Activated T-cell treated with anti-CD3 and anti-CD28 coated beads for 1 hour (primary cell): ENCODE measurements at places on chromosomes 5 and 9.

DNA sequence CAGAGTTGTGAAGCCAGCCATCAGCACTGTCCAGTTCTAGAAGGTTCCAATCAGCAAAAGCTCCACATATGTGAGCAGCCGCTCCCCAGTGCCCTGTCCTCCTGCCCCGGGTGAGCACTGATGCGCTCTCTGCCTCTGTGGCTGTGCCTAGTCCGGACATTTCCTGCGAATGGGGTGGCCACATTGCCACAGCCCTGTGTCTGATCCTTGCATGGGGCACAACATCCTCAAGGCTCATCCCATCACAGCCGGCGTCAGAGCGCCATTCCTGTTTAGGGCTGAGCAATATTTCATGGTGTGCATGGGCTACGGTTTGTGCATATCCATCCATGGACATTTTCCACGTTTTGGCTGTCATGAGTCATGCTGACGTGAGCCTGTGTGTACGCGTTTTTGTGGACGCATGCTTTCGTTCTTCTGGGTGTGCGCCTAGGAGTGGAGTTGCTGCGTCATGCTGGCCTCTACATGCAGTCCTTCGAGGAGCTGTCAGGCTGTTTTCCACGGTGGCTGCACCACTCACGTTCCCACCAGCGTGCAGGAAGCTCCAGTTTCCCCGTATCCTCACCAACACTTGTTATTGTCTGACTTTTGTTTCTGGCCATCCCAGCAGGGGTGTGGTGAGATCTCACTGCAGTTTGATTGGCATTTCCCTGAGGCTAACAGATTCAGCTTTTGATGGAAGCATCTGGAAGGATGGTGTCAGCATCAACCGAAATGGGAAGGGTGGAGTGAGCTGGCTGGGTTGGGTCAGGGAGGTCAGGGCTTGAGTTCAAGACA is 9.7 kb upstream of the SLC6A18 start:
- DNase-seq, result no peak

DNA sequence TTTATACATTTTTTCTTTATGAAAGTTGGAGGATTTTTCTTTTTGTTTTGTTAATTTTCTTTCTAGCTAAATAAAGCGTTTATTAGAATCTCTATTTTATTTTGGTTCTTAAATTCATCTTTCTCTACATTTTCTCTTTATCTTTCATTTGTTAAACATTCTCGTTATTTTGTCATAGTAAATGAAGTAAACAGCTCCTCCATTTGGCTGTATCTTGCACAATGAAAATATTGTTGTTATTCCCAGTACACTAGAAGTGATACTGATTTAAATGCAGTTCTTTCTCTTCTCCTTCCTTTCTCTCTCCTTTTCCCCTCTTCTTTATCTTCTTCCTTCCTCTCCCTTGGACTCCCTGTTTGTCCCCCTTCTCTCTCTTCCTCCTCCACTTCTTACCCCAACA is 88.8 kb downstream of the FER start:
- no peak for DNase-seq

- no peak for DNase-seq
Measured at GRCh38 chr5:126516133-126516532, 78.9 kb downstream of the ALDH7A1 start.

DNA sequence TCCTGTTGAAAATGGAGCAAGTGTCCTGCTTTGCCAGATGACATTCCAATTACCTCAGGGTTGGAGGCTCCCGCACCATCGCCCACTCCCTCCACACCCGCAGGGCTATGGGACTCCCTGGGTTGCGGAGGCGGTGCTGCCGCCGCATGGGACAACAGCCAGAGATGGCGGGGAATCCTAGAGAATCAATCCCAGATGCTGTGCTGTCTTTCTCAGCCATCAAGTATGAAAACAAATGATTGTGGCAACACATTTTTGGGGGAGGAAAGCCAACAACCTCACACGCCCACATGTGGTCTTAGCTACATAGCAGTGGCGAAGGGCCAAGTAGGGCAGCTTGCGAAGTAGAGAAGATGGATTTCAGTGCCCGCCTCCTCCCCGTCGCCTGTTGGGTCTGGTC is 46.7 kb downstream of the IL31RA start:
- DNase-seq, result no peak

DNA sequence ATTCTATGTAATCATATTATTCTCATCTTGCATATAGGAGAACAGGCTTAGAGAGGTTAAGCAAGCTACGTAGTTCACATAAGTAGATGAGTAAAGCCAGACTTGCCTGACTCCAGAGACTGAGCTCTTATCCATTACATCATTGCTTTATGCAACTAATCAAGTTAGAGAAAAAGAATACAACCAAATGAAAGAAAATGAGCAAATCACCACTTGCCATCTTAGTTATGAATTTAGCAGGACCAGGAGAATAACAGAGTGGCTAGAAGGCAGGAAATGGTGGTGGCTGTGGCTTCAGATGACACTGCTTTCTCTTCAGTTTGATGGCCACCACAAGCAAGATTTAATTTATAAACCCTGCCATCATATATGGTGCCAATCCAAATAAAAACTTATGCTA is 26.6 kb downstream of the POC5 start:
- no peak for DNase-seq

GRCh38 chr9:114677418-114677817 is 4.6 kb downstream of the TEX48 start:
- no peak for DNase-seq

DNA sequence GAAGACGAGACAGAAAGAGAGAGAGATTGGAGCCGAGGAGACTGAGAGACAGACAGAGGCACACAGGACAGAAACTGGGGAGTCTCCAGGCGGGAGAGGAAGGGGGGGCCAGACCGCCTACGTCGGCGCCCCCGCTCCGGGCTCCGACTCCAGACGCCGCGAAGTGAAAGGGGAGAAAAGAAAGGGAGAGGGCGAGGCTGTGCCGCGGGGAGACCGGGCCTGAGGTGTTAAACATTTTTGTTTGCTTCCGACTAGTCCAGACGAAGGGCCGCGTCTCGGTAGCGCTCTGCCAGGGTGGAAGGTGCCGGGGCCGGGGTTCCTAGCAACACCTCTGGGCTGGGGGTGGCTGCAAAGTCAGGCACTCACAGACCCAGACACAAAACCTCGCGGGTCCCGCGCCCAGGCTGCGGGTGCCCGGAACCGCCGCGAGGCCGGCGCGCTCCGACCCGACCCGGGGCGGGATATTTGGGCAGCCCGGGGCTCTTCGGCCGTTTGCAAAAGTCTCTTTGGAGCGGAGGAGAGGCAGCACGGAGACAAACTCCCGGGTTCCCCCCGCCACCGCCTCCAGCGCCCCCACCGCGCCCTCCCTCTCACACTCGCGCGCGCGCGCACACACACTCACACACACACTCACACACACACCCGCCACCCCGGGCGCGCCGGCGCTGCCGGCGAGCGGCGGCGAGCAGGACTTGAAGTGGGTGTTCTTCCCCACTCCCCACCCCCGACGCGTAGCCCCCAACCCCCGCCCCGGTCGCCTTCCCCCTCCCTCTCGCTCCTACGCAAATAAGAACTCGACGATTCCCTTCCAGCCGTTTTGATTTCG is 626 bp upstream of the FST start:
- no peak for DNase-seq

DNA sequence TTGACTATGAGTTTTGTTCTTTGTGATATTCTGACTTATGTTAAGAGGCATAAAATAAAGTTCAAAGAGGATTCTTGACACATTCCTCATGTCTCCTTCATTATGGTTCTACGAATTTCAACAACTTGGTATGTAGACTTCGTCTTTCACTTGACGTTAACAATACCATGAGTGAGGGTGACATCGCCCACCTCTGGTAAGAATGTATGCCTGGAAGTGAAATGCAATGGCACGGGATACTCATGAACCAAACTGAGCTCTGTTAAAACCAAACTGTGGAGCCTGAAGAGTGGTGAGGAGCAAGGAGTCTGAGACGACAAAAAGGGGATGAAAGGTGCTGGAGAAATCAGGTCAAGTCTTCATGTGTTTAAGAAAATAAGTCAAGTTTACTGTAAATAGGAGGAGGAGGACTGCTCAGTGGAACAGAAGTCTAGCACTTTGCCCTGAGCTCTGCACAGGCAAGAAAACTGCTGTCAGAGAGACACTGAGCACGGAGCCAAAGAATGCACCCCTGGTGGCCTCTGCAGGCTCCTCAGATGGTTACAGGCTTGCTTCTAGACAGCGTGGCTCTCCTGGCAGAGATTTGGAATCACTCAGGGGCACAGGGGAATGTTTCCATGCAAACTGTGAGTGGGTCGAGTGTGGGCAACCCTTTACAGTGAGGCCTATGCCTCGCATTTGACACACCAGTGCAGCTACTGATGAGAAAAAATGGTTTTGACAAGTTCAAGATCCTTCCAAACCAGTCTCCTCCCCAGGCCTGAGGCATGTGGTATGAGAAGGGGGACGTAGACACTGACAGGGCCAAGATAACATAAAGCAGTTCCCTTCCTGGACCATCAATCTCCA is 470.1 kb downstream of the IRX1 start:
- no peak for DNase-seq

- no peak for DNase-seq
Measured at GRCh38 chr9:138067613-138068367, 190.2 kb downstream of the CACNA1B start.

GRCh38 chr5:80364892-80365291 is 43.0 kb upstream of the ZFYVE16 start:
- no peak for DNase-seq

DNA sequence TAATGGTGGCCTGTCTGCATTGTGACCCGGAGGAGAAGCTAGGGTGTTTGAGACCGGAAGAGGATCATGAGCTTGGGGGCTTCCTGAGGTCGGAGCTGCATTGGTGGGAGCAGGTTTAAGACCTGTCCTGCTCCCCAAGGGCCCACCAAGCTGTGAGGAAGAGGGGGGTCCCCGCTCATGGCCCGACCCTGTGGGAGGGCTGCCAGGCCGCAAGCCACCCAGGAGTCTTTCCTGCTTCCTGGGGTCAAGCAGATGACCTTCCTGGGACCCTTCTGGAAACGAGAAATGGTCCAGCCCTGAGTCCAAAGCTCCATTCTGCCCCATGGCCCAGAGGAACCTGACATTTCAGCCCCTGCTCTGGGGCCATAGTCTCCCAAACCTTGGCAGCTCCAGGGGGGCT is 61.5 kb upstream of the RNU6ATAC start:
- no peak for DNase-seq

DNA sequence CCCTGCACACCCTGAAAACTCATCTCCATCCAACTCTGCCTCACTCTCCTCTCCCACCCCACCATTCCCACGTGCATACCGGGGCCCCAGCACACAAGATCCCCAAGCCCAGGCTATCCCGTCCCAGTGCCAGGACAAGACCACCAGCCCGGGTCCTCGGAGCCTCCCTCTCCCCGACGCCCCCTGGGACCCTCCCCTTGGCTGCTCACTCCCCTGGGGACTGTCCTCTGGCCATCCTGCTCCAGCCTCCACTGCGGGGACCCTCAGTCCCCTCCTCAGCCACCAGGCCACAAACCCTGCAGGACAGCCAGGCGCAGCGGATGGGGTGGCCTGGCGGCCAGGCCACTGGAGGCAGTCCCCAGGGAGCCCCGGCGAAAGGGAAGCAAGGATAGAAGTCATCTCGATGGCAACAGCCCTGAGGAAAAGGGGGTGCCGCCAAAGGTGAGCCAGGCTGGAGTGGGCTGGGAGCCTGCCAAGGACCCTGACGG is 62.8 kb downstream of the C9orf50 start:
- DNase-seq, result no peak

DNA sequence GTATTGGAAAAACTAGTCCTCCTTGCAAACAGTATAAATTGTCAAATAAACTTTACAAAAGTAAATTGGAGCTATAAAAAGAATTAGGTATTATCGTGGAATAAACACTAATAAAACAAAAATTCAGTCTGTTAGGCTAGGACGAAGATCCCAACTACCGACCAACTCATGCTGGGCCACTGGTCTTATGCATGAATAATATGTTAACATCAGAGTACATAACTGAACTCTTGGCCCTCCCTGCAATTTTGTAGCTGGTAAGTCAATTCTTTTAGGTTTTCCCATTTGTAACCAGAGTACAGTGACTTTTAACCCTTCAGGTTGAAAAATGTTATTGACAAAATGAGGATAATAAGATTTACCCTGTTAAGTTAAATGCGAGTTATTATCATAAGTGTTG is 428.7 kb downstream of the BNC2 start:
- no peak for DNase-seq

DNA sequence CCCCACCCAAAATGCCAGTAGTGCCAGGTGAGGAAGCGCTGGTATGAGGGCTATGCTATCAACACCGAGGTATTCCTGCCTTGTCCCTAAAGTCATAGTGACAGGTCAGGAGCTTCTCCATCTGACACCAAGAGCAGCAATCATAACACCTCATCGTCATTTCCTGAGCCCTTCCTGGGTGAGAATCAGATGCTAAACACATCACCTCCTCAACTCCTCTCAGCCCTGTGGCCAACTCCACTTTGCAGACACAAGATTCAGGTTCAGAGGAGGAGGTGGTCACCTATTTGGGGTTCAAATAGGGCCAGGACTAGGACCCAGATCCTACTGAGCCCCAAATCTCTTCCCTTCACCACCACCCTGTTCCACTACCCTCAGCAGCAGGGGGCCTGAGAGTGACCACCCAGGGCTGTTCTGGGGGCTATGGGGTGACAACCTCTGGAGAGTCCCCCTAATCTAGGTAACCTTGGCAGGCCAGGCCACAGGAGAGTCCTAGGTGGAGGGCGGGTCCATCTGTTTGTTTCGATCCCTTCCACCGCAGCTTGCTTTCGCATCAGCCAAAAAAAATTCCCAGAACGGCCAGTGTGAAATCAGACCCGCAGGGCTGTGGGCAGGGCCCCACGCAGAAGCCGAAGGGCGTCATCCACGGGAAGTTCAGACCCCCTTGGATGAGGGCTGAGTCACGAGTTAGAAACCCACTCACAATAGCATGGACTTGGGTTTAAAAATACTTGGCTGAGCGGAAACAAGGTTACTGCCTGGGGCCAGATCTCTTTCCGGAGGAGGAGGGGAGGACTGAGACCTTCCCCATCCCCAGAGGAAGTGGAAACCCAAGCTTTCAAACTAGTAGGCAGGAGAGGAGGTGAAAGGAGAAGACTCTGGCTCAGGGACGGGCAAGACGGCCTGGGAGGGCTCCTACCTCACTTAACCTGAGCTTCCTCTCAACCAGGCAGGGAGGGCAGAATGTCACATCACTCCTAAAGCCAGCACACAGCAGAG is 8.7 kb downstream of the STK10 start:
- DNase-seq, result no peak

GRCh38 chr9:137426018-137426681 is 3.0 kb downstream of the NOXA1 start:
- DNase-seq, result no peak

DNA sequence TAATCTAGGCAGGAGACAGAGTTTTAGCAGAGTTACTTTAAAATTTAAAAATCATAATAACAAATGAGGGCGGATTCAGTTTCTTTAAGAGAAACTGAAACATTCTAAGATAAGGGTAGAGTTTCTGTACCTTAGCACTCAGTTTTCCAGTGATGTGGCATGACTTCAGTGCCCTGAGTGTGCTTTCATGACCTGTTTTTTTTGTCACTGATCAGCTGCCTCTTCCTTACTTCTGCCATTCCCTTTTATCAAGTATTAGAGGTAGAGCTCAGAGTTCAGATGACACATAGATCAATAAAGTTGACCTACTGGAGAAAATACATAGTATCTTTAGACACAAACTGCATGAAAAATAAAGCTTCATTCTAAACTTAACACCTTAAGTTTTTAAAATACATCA is 82.3 kb downstream of the ERMP1 start:
- no peak for DNase-seq
